ENCODE measurements at places on chromosomes 11 and 22.

- no peak for DNase-seq
Measured at GRCh38 chr11:64607381-64607985, 16.5 kb downstream of the SLC22A12 start.

GRCh38 chr11:122071709-122072202 lies 44.3 kb downstream of the BLID start:
- DNase-seq, result no peak

DNA sequence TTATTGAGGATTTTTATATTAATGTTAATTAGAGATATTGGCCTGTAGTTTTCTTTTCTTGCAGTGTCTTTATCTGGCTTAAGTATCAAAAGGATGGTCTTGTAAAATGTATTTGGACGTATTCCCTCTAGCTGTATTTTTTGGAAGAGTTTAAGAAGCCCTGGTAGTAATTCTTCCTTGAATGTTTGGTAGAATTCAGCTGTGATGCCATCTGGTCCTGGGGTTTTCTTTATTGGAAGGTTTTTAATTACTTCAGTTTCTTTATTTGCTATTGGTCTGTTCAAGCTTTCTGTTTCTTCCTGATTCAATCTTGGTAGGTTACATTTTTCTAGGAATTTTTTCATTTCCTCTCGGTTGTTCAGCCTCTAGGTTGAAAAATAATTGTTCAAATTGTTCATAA lies 255.0 kb upstream of the TBCEL start:
- DNase-seq, result no peak

DNA sequence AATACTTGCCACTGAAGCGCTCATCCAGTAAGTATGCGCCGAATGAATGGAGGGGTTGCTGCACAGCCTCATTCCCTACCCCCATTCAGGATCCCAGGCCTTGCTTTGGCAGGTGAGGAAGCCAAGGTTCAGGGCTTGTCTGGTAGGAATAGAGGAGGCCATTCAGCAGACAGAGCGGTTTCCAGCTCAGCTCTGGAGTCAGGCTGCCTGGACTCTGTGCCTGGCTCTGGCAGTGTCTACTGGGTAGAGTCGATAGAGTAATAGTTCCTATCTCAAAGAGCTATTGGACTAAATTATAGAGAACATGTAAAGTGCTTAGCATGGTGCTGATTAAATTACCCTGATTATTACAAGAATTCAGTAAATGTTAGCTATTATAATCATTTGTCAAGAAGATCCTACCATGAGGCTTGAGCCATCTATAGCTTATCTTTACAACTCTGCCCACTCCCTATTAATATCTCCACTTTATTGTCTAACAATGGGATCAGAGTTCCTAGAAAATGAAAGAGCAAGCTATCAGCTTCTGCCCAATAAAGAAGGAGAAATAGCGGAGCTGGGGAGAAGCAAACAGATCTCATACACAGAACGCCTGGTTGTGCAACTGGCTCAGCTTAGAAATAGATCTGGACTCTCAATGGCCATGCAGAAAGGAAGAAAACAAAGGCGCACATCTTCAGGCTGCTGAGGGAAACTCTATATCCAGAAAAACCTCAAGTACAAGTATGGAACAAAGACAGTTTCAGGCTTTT lies 6.6 kb upstream of the SNX32 start:
- DNase-seq, result no peak

- peak; percentile 24 for DNase-seq
Measured at GRCh38 chr11:36278531-36279282, 10.5 kb downstream of the COMMD9 start.

- no peak for DNase-seq
Measured at GRCh38 chr22:47204002-47204979, 441.8 kb downstream of the TBC1D22A start.

GRCh38 chr11:18768472-18768901 lies 23.1 kb downstream of the PTPN5 start:
- peak; percentile 2 for DNase-seq

DNA sequence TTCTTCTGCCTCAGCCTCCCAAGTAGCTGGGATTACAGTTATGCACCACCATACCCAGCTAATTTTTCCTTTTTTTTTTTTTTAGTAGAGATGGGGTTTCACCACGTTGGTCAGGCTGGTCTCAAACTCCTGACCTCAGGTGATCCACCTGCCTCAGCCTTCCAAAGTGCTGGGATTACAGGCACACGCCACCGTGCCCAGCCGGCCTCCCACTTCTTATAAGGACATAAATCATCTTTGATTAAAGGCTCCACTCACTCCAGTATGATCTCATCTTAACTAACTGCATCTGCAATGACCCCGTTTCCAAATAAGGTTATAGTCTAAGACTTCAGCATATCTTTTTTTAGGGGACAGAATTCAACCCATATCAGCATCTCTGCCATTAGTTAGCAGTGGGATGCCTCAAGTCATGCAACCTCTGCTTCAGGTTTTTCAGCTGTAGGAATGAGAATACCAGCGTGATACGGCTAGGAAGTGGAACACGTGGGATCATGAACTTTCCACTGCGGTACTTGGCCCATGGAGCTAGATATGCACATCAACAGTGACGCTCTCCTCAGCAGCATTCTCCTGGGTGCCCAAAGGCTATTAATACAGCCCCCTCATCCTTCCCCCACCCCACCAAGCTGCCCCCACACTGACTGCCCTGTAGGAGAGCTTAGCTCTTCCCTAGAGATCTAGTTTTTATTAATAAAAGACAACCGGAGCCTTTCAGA lies 41.4 kb downstream of the MCHR1 start:
- peak; percentile 67 for DNase-seq

DNA sequence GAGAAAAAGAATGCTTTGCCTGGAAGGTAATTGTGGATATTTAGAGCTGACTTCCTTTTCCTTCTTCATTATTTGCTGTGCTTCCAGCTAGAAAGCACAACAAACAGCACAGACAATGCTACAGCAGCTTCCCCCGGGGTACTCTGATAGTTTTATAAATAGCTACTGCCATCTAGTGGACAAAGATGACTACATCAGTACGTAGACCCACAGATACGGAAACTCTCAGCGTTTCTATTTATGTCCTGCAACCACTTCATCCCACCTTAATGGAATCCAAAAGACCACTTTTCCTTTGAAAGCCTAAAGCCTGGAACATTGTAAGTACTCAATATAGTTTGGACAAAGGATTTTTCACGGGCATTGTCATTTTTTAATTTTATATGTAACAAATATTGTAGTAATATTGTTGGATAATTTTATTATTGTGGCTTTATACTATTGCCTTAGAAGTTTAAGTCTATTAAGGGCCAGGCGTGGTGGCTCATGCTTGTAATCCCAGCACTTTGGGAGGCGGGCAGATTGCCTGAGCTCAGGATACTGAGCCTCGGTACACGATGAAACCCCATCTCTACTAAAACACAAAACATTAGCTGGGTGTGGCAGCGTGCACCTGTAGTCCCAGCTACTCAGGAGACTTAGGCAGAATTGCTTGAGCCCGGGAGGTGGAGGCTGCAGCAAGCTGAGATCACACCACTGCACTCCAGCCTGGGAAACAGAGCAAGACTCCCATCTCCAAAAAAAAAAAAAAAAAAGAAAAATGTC lies 7.5 kb downstream of the HSPA8 start:
- peak; percentile 57 for DNase-seq

GRCh38 chr11:11229647-11230046 lies 123.4 kb downstream of the CSNK2A3 start:
- DNase-seq, result no peak
